ENCODE measurements at places on chromosomes 2 and 18. TPM values are rescaled to one million over a fixed set of nuclear protein-coding genes. Genes with fewer than 3 reads are reported as not detected.

Gene TNS1
- total RNA-seq, result 169 TPM

Gene SKOR2
- total RNA-seq, result not detected

Gene CD28
- total RNA-seq, result 1.3 TPM

Gene RAPGEF4
- 8.0 TPM for total RNA-seq

DNA sequence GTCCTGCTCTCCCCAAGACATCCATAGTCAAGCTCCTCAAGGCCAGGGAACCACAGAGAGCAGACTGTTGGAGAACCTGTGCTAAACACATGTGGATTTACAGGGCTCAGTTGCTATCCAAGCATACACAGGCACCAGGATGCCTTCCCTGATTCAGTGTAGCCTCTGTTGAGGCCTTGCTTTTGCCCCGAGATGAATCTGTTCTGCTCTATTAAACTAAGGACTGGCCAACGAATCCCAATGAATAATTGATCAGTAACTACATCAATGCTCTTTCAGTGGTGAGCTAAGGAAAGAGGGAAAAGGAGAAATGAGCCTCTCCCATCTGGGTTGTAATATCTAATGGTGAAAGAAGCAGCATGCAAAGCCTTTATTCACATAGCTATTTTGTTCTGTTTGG lies 58.7 kb upstream of the SPTBN1 start:
- no peak for DNase-seq

DNA sequence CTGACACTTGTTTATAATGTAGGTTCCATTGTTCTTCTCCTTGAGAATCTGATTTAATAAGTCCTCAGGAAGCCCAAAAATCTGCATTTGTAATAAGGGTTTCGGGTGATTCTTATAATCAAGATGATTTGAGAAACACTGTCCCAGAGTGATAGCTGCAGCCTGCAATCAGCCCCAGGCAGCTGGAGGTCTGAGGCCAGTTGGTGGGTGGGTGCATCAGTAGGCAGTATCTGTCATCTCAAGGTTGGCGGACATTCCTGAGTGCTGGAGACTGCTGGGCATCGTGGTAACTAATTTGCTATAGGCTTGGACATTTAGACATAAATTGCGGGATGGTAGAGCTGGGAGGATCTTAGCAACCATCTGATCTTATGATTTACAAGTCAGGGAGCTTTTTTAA lies 2.7 kb upstream of the IL18RAP start:
- DNase-seq, result no peak

DNA sequence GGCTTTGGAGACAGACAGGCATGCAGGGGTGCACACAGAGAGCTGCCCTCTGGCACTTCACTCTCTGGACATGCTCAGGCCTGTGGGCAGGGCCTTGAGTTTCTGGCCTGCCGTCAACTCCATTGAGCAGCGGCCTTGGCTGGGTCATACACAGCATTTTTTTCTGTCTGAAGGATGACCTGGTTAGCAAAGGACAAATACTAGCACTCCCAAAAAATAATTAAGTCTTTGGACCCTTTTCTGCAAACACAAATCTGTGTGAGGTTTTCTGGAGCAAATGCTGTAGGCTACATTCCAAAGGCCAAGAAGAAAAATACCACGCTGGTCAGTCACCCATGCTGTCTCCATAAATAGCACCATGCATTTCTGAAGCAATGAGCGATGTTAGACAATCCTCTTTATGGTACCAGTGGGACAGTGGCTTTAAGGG lies 124.7 kb upstream of the CTAGE1 start:
- DNase-seq, result peak; percentile 88

DNA sequence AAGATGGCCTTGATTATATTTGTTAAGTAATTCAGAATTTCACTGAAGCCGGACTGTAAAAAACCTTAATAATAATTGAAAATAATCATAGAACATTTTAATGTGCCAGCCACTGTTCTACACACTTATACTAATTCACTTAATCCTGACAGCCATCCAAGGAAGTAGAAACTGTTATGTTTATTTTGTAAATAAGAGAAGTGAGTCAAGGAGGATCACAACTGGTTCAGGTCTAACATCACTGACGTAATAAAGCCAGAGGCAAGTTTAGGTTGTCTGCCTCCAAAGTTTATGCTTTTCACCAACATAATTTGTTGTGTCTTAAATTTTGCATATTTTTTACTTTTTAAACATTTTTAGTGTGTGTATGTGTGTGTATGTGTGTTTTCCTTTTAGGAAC lies 436.1 kb downstream of the LRRTM4 start:
- DNase-seq, result no peak

DNA sequence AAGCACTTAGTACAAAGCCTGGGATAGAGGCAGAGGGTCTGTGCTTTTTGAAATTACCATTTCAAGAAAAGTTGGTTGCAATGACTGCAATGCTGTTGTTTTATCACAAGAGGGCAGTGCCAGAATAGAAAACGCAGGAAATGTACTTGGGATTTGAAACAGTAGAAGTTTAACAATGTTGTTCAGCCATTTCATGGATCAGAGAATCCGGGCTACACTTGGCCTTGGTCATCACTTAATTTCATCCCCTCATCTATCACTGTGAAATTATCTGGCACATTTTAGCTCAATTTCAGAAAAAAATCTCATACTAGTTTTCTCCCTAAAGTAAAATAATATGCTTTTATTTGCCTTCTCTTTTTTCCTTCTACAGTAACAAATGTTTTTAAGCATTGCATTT lies 70.8 kb downstream of the RAPGEF4 start:
- DNase-seq, result no peak

- no peak for DNase-seq
Measured at GRCh38 chr2:184524551-184525382, 73.6 kb upstream of the ZNF804A start.

Gene BABAM2
- total RNA-seq, result 40.6 TPM

- no peak for DNase-seq
Measured at GRCh38 chr2:10444463-10444862, 3.7 kb downstream of the ODC1 start.

Gene RSAD2
- total RNA-seq, result 1.9 TPM

Gene SIGLEC15
- total RNA-seq, result 0.33 TPM

GRCh38 chr2:24026233-24026632 lies 16.3 kb downstream of the MFSD2B start:
- DNase-seq, result no peak

GRCh38 chr2:98517636-98518035 lies 73.0 kb downstream of the INPP4A start:
- DNase-seq, result no peak

Gene UGT1A9
- not detected for total RNA-seq

DNA sequence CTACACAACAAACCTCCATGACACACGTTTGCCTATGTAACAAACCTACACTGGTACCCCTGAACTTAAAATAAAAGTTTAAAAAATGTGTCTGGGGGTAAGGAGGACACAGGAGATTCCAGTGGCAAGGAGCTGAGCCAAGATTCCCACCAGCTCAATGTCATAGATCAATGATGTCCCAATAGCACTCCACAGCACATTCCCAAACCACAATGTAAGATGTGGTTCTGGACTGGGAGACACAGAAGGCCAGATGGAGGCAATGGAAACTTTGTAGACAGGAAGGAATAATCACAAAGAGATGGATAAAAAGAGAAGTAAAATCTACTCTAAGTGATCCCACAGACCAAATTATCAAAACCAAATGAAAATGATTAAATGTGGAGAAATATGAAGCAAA lies 312.4 kb upstream of the SOX11 start:
- no peak for DNase-seq

DNA sequence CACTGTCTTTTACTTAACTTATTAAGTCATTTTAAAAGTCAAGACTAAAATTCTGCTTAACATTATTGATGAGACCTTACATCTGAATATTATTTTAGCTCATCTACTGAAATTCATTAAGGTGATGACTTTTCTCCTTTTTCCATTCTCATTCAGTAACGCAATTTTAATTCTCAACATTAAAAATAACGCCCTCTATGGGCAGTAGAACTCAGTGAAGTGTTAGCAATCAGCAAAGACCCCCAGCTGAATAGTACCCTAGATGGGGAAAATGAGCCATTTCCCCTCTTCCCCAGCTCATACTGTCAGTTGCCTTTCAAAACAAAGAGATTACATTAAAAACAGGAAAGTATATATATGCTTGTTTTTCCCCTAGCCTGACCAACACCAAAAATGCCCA lies 203.3 kb downstream of the NR4A2 start:
- DNase-seq, result no peak
